Body of pancreas (tissue), 4 donors: ENCODE measurements at places on chromosomes 12 and 14. TPM values are rescaled to one million over a fixed set of nuclear protein-coding genes. Genes with fewer than 3 reads are reported as not detected.

The ENDOU gene
- total RNA-seq = not detected

GRCh38 chr12:4307593-4308333, 13.2 kb upstream of the TIGAR start:
- no peaks in the 10 kb centered on the region for H3K27me3 ChIP-seq
- no peak overlapping the region for H3K4me3 ChIP-seq
- H3K36me3 ChIP-seq = no peaks in the 10 kb centered on the region
- H3K4me1 ChIP-seq = no peaks in the 10 kb centered on the region
- DNase-seq = peak; percentile 77
- H3K27ac ChIP-seq = no peak overlapping the region

The TPH2 gene
- not detected for total RNA-seq

DNA sequence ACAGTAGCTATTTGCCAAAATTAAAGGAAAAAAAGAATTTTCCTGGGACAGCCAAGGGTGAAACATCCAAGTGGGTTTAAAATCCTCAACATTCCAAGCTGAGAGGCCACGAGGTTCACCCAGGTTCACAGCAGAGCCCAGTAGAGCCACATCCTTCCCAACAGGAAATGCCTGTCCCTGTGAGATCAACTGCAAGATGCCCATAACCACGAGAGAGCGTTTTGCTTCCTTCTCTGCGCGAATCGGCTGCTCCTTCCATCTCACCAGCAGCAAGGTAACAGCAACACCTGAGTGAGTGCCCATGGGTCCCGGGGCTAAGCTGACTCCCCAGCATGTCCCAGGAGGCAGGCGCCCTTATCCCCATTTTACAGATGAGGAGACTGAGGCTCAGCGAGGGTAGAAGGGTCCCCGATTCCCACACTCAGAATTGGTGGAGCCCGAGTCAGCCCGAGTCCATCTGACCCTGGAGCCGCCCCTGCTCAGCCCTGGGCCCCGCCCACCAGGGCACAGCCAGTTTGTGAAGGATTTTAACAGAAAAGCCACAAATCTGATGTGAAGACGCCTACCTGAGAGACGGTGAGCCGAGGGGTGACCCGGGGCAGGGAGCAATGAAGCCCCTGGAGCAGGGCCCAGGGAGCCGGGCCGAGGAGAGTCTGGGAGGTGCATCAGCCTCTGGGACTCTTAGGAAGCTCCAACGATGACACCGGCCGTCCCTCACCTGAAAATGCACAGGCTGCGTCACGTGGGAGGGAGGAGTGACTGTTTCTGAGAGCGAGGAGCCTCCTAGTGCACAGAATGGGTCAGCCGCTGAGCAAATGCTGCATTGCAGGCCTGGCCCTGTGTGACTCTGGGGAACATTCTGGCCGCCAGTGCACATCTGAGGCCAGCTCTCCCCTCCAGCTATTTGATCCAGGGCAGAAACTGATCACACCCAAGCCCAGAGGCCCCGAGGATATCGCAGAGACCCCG, 236.9 kb upstream of the SFSWAP start:
- DNase-seq = no peak
- H3K4me1 ChIP-seq = no peaks in the 10 kb centered on the region
- H3K4me3 ChIP-seq = no peak overlapping the region
- no peaks in the 10 kb centered on the region for H3K36me3 ChIP-seq

- no peaks in the 10 kb centered on the region for H3K4me1 ChIP-seq
- DNase-seq = no peak
- H3K36me3 ChIP-seq = no peaks in the 10 kb centered on the region
These were observed 79.5 kb upstream of the CCDC198 start for GRCh38 chr14:57573173-57573572.

DNA sequence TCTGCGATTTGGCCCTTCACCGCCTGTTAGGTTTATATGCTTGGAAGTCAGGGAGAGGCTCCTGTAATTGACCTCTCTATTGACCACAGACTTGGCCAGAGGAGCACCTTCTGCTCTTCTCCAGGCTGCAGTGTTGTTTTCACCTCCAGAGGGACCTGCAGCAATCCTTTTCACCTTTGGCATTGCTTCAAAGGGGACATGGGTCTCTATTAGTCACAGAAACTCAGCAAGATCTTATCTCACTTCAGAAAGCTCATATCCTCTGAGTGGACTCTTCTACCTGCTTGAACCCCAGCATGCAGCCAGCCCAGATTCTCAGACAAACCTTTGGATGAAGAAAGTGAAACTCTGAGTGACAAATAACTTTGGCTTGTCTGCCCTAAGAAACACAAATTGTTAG, 339.3 kb downstream of the NRXN3 start:
- H3K27ac ChIP-seq = no peak overlapping the region
- H3K4me3 ChIP-seq = no peak overlapping the region
- no peaks in the 10 kb centered on the region for H3K36me3 ChIP-seq
- H3K27me3 ChIP-seq = no peaks in the 10 kb centered on the region

- H3K36me3 ChIP-seq = no peaks in the 10 kb centered on the region
- no peak for DNase-seq
- no peaks in the 10 kb centered on the region for H3K4me1 ChIP-seq
- no peaks in the 10 kb centered on the region for H3K27me3 ChIP-seq
- no peak overlapping the region for H3K27ac ChIP-seq
These were observed 15.4 kb upstream of the RACGAP1 start for GRCh38 chr12:50040657-50041056.
